ENCODE measurements at places on chromosomes 2 and 18.

DNA sequence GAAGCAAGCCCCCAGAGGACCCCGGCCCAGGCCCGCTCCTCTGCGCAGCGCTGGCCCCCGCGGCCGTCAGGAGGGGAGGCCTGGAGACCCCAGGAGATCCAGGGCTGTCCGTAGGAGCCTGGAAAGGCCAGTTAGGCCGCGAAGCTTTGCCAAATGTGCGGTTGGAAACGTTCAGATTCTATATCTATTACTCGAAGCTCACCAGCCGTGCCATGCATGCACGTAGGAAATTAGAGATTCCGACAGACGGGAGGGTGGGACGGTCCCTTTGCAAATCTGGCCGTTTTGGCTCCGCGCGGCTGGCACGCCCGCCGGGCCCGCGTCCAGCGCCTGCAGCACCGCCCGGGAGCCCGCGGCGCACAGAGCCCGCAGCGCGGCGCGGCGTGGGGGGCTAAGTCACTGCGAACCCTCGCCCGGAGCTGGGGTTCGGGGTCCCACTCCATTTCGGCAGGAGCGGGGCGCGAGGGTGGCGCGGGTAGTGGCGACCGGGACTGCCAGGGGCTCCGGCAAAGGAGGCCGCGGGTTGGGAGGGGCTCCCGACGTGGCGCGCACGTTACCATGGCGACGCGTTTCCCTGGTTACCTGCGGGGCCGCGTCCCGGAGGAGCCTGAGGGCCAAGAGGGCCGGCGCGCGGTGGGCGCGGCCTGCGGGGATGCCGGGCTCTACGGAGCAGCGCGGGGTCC lies 488.6 kb upstream of the SMIM21 start:
- DNase-seq = no peak

DNA sequence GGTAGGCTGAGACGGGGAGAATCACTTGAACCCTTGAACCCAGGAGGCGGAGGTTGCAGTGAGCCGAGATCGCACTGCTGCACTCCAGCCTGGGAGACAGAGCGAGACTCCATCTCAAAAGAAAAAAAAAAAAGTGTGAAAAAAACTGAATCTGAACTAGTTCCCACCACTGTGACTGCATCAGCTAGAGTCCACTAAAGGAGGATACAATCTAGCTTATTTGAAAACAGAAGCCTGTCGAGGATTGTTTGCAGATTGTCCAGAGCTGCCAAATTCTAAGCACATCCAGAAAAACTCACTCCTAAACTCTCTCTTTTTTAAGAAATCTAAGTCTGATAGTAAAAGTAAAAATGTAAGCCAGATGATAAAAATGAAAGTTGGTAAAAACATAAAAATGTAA lies 10.6 kb downstream of the GFPT1 start:
- no peak for DNase-seq

DNA sequence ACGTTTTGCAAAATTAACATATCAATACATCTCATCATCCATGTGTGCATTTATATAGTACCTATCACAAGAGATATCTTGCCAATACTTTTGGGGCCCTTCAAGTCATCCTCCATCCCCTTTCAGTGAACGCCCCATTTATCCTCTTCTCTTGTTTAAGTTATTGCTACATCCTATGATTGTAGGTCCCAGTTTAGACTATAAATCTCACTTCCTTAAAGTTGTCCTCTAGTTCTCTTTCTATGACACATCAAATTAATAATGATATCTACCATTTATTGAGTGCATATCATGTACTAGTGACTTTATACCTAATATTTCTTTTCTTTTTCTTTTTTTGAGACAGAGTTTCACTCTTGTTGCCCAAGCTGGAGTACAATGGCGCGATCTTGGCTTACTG lies 28.8 kb upstream of the FBXO11 start:
- DNase-seq = no peak

DNA sequence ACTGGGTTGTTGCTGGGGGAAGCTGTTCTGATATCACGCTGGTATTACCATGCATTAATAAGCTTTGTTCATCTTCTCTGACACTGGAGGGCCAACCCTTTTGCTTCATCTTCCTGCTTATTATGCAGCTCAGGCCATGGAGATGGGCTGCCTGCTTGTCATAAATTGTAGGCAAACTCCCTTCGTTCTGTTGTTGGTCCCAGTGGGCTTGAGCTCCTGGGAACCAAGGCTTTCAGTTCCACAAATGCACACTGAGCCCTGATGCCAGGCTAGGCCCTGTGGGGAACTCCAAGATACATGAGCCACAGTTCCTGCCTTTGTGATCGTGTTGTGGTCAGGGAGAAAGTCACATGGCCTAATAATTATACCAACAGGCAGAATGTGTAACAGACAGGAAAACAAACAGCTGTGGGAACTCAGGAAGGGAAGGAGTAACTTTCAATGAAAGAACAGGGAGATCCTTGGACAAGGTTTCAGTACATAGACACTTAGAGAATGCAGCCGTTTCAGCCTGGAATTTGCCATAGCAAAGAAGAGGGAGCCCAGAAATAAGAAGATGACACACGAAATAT lies 49.0 kb upstream of the BCL2L11 start:
- no peak for DNase-seq

GRCh38 chr2:143521396-143521795 lies 392.2 kb downstream of the ARHGAP15 start:
- no peak for DNase-seq

- DNase-seq = no peak
Measured at GRCh38 chr18:8427339-8427738, 181.9 kb upstream of the RAB12 start.

DNA sequence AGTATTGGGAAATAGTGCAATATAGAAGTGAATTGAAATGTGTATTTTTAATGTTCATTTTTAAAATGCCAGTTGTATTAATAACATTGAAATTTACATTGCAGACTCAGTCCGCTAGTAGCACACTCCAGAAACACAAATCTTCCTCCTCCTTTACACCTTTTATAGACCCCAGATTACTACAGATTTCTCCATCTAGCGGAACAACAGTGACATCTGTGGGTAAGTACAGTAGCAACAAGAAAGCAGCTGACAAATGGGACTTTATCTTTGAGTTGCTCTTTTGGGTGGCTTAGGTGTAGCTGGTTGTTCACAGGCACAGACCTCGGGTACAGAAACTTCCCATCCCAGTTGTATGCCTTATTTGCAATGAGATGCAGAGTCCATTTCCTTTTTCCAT lies 118.2 kb upstream of the IL1R2 start:
- no peak for DNase-seq

DNA sequence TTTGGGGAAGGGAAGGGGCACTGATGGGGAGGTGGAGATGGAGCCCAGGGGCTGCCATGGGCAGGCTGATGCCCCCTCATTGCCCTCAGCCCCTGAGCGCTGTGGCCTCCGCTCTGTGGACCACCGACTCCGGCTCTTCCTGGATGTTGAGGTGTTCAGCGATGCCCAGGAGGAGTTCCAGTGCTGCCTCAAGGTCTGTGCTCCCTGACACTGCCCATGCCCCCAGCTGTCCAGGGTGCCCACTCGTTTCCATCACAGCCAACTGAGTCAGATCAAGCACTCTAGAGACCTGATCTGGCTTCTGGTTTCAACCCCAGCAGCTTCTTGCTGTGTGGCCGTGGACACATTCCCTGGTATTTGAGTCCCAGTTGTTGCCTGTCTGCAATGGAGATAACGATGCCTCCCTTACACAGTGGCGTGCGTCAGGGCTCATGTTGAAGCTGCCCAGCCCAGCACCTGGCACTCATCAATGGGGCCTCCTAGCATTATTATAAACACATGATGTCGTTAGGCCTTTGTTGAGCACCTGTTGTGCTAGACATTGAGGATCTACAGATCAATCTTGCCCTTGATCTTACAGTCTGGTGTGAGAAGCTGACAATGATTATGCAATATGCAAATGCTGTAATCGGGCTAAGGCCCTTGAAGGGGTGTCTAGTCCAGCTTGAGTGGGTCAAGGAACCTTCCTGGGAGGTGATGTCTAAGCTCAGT lies 14.4 kb downstream of the STK11IP start:
- DNase-seq = no peak

DNA sequence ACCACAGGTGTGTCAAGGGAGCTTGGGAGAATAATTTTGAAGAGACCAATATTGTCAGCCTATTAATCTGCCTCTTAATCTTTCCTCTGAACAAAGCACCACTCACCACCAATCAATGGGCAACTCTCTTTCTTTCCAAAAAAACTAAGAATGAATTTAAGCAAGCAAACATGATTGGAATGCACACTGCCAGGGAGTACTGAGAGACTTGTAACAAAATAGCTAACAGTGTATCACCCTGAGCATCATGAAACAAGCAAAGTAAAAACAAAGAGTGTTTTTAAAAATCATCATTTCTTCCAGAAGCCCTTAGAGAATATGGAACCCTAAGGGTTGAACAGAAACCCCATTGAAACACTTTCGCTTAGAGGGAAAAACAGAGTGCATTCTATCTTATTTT lies 299.7 kb downstream of the DSEL start:
- DNase-seq = no peak

DNA sequence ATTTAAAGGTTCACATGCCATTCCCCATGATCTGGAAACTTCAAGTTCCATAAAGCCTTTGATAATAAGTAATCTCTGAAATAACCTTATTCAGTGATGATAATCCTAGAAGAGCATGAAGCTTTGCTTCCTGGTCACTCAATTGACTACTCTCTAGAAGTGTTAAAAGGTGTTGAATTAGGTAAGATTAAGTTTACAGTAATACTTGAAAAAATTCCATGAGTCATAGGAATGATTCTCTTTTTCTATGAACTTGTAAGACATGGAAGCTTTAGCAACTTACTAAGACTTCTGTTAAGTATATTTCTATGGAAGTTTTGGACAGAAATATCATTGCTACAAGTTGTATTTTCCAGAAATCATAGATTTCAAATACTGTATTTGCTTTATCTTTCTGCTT lies 100.6 kb downstream of the MYO1B start:
- no peak for DNase-seq

GRCh38 chr2:120203251-120204021 lies 19.8 kb downstream of the TMEM185B start:
- DNase-seq = no peak

- DNase-seq = no peak
Measured at GRCh38 chr2:223404616-223405015, 197.5 kb downstream of the SCG2 start.

- DNase-seq = no peak
Measured at GRCh38 chr18:30988440-30988839, 54.1 kb downstream of the DSC3 start.

DNA sequence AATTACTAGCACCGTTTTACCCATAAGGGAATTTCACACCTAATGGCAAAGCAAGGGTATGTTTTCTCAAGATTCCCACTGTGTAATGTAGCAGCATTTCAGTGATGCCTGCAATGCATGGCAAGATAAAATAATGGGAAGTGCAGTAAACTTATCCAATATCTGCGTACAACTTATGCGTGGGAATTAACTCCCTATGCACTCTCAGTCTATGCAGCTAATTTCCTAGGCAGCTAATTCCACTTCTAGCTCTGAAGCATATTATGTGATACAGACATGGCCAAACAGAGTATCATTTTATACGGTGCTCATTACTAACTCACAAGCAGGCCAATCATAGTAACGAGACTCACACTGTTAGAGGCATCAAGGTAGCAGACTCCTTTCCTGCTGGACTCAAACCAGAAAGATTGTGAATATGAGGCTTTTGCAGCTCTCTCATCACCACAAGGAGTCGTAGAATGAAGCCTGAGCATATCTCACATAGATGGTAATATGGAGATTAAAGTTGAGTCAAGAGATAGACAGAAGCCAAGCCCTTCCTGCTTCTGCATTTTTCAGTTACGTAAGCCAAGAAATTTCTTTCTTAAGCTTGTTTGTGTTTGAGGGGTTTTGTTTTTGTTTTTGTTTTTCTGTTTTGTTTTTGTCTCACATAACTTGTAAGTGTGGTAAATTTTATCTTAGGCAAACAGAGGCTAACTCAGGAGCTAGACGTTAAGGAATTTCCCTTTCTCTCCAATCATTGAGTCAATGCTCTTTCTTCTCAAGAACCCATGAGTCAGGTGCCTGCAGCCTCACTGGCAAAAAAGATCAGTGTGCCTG lies 34.8 kb upstream of the ITGAV start:
- DNase-seq = no peak

GRCh38 chr2:68487773-68488355 lies 20.5 kb downstream of the APLF start:
- DNase-seq = no peak

DNA sequence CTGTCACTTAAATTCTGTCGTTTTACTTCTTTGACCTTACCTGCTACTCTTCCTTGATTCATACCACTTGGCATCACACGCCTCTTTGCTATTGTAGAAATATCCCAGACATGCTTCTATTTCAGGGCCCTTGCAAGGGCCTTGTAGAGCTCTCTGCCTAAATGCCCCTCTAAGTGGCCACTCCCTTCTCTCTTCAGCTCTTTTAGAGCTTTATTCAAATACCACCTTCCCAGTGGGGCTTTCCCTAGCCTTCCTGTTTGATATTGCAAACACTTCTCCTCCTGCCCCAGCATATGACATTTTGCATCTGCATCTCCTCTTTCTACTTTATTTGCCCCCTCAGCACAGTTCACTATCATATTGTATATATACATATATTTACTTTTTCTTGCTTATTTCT lies 54.0 kb downstream of the PELI1 start:
- no peak for DNase-seq

- no peak for DNase-seq
Measured at GRCh38 chr2:126975671-126976655, 77.3 kb downstream of the TEX51 start.

- no peak for DNase-seq
Measured at GRCh38 chr2:131145040-131145439, 39.9 kb downstream of the PLEKHB2 start.

DNA sequence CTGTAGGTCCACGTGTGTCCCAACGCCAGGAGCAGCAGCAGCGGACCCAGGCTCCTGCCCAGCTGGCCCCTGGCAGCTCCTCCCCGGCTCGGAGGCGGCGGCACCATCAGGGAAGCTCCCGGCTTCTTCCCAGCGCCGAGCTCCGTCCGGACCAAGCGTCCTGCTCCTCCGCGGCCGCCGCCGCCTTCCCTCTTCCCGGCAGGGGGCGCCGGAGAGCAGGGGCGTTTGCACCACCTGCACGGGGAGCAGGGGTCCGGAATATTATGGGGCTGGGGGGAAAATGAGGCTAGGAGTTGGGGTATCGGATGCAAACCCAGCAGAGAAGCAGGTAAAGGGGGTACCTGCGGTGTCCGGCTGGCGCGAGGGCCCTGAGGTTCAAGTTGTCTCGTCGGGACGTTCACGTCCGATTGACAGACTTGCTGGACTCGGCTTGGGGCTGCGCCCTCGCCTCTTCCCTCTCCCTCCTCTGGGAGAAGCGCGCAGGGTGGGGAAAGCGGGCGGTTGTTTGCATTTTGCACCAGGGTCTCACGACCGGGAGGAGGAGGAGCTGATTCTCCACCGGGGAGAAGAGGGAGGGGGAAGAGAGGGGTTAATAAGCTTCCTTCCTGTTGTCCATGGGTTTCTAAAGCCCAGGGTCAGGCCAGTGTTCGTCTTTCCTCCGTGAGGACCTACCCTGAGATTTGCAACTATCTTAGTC lies at the start of gene CCBE1:
CCBE1 (minus strand) TSS at position 188 of the 697 bp plus-strand sequence.
- DNase-seq = no peak

DNA sequence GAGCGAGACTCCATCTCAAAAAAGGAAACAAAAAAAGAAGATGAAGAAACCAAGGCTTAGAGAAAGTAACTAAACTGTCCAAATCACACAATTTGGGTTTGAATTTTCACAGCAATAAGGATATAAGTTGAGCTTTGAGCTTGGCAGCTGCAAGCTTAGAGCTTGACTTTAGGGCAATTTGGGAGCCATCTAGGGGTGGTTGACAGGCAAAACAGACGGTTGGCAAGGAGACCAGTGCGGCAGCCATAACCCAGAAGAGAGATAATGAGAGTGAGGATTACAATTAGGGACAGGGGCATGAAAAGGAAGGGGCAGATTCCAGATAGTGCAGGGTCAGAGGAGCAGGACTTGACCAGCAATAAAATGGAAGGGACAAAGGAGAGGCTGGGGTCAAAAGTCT lies 382.2 kb upstream of the HNRNPA3 start:
- DNase-seq = no peak

All from stimulated activated CD4-positive, alpha-beta T cell treated with anti-CD3 and anti-CD28 coated beads, Interleukin-1b, Interleukin-23, amount 100 ng/mL, for 1 hour (primary cell).